ENCODE measurements at places on chromosomes 3 and 15.

DNA sequence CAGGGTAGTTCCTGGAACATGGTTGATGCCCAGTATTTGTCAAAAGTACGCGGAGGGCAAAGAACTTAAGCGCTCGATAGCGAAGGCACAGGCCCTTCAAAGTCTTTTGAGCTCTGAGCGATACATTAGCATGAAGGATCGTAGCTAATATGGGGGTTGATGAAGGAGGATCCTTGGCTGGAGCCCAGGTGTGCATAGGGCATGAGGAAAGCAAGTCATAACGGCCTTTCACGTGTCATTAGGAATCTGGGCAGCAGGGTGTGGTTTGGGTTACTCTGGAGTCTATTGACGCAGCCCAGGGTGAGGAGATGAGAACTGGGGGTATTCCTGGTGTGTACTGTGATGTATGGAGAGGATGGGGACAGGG is 31.7 kb downstream of the SPINK8 start:
- peak; percentile 65 for DNase-seq

DNA sequence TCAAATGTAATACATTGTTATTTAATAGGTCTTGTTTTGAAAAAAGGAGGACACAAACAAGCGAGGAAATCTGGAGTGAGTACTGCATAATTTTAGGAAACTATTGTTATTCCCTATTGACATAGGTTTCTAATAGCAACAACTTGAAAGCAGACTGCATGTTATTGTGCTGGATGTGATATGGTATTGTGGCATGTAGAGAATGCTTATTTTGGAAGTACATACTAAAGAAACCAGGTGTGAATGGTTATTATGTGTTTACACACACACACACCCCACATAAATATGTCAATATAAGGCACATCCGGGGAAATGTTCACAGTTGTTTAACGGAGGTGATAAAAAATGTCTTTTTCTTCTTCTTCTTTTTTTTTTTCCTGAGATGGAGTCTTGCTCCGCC is 5.9 kb upstream of the MORF4L1 start:
- no peak for DNase-seq

DNA sequence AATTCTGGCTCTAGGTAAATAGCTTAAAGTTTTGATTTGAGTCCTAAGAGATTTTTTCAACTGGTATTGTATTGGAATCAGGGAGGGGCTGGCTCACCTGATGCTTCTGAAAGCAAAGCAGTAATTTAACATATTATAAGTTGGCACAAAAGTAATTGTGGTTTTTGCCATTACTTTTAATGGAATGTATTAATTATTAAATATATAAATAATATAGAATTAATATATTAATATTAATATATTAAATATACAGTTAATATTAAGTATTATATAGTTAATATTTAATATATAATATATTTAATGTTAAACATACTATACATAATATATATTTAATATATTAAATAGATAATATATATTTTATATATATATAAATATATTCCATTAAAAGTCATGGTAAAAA is 10.4 kb downstream of the RSRC1 start:
- no peak for DNase-seq

GRCh38 chr3:111584744-111585143 is 10.4 kb downstream of the ZBED2 start:
- DNase-seq, result no peak

DNA sequence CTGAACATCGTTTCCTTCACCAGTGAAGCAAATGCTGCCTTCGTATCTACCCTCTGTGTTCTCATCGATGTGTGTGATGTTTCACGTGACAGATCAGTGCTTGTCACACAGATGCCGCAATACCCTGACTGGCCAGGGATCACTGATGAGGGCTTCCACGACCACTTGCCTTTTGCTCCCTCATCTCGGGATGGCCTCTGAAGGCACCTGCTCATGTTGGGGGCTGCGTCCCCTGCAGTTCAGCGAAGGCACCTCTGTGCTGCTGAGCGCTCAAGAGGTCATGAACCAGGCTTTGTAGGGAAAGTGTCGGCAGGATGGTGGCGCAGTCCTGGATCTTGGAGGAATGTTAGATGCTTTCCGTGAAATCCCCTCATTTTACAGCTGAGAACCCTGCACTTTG is 79.2 kb upstream of the KLF13 start:
- no peak for DNase-seq

DNA sequence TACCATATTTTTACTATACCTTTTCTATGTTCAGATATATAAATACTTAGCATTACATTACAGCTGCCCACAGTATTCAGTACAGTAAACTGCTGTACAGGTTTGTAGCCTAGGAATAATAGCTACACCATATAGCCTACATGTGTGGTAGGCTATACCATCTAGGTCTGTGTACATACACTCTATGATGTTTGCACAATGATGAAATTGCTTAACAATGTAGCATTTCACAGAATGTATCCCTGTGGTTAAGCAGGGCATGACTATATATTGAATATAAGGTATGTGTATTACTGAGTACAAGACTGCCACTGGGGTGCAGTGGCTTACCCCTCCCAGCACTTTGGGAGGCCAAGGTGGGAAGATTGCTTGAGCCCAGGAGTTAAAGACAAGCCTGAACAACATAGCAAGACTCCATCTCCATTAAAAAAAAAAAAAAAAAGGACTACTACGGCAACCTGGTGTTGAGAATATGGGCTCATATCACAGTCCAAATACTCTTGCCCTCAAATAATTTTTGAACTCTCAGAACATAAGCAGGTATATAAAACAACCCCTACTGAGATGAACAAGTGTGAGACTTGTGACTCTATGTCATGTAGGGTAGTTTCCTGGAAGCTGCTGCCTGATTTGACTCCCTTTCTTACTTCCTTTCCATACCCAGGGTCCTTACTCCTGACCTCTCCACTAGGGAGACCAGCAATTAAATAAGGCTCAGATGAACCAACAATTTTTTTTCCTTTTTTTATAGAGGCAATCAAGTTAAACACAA is 4.8 kb downstream of the PPP1R14D start:
- DNase-seq, result no peak

DNA sequence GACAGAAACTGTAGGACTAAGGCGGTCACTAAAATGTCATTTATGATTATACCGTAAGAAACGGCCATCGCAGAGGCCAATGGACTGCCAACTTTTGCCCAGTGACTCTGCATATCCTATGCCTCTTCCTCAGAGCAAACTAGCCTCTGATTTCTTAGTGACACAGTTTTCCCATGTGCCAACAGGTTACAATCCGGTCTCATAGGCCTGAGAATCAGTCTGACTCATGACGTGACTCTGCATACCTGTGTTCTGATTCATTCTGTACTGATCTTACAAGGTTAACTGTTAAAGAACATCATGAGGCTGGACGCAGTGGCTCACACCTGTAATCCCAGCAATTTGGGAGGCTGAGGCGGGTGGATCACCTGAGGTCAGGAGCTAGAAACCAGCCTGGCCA is 17.8 kb downstream of the RUBCN start:
- DNase-seq, result peak; percentile 79

GRCh38 chr3:197030379-197031314 is 1.0 kb upstream of the MELTF start:
- no peak for DNase-seq

- peak; percentile 79 for DNase-seq
These were observed 106.3 kb upstream of the ABHD17C start for GRCh38 chr15:80588801-80589200.

DNA sequence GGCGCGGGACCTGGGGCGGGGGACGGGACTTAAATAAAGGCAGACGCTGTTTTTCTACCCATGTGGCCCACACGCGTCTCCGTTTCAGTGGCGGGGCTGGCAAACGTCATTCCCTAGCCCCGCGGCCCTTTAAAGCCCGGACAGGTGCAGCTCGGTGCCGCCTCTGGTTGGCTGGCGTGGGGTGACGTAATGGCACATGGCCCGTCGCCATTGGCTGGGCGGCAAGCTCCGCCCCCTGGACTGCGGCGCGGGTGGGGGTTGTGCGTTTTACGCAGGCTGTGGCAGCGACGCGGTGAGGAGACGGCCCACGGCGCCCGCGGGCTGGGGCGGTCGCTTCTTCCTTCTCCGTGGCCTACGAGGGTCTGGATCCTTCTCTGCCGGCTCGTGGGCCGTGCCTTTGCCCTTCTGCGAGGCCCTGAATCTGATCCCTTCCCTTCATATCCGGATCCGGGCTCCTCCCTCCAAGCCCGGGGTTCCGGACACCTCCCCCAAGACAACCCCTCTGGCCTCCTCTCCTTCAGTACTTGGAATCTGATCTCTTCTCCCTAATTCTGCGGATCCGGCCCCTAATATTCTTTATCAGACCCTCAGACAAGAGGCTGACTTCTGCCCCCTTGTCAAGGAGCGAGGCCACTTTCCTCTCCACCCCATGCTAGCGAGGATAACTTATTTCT is at the start of gene CRELD1:
TSS of gene CRELD1 (plus strand) at position 274 of the 674 bp plus-strand sequence. CDS start 605 bp downstream, outside the sequence.
- DNase-seq, result peak; percentile 96

DNA sequence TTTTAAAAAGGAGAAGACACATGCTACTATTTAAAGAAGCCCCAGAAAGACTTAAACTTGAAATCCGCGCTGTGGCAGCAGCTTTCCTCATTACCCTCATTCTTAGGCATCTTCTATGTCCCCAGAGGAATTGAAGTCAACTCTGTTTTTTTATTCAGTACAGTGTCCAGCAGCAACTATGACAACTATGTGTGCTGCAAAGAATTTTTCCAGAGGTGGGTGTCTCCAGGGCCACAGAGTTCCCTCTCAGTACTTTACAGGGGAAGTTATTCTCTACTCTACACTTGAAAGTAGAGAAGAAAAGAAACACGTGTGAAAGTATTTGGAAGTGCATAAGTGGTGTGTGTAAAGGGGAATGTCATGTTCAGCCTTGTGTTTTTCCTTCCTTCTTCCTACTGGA is 32.0 kb downstream of the GATM start:
- DNase-seq, result no peak

- no peak for DNase-seq
These were observed 17.9 kb downstream of the DZIP1L start for GRCh38 chr3:138097192-138098172.

GRCh38 chr3:177615015-177615414 is 417.7 kb upstream of the TBL1XR1 start:
- DNase-seq, result peak; percentile 32

DNA sequence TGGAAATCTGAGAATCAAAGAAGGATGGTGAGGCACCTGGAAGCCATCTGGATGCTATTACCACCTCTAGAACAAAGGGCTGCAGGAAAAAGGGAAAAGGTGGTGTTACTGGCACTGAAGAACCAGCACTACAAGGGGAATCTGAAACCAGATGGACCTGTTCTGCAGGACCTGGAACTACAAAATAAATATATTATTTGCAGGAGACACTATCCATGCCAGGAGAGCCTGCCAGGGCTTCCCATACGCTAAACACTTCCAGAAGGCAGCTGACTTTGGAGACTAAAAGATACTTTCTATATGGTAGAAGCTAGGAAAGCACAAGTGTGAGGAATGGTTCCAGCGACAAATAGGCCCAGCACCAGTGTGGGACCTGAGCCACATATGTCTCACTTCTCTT is 83.4 kb upstream of the POU1F1 start:
- DNase-seq, result no peak

- DNase-seq, result no peak
These were observed 42.8 kb downstream of the NR2C2 start for GRCh38 chr3:14989943-14990779.

GRCh38 chr3:157746391-157746790 is 243.2 kb upstream of the VEPH1 start:
- no peak for DNase-seq

DNA sequence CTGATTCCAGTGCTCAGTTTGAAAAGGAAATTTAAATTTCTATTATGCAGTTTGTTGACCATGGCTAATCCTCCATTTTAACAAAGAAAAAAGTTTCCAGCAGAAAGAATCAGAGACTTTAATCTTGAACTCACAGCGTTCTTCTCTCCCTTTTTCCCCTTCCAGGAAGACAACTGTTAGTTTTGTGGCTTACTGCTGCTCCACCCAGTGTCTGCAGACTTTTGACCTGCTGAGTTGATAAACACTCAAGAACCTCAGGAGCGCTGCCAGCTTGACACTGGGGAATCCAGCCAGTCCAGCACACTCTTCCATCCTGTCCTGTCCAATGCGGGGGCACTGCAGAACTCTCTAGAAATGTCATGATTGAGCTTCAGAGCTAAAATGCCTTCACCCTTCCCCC is 134.6 kb downstream of the LRRC28 start:
- peak; percentile 31 for DNase-seq

- DNase-seq, result no peak
These were observed 26.0 kb downstream of the TARS3 start for GRCh38 chr15:101698314-101698713.

DNA sequence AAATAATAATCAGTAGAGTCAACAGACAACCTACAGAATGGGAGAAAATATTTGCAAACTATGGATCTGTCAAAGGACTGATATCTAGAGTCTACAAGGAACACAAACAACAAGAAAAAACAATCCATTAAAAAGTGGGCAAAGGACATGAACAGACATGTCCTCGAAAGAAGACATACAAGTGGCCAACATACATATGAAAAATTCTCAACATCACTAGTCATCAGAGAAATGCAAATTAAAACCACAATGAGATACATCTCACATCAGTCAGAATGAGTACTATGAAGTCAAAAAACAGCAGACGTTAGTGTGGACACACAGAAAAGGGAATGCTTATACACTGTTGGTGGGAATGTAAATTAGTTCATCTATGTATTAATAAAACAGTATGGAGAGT is 33.7 kb downstream of the SLC2A2 start:
- no peak for DNase-seq

DNA sequence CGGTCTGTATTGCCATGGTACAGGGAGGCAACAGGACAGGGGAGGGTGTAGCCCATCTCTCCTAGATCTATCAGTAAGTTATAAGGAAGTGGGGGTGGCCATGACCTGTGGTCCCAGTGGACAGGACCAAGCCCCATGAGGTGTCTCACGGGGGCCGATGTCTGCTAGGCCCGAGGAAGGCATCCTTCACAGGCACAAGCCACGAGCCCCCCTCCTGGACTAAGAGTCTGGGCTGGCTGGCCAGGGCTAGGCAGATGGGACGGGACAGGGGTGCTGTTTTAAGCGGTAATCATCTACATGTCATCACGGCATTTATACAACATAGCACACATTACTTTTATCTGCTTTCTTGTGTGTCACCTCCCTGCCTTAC is 2.6 kb upstream of the TBC1D2B start:
- DNase-seq, result no peak

GRCh38 chr3:14562121-14562890 is 22.2 kb upstream of the GRIP2 start:
- DNase-seq, result no peak

- no peak for DNase-seq
These were observed 67.9 kb upstream of the CCDC54 start for GRCh38 chr3:107309312-107309711.

- no peak for DNase-seq
These were observed 5.7 kb downstream of the TTBK2 start for GRCh38 chr15:42914728-42915497.

DNA sequence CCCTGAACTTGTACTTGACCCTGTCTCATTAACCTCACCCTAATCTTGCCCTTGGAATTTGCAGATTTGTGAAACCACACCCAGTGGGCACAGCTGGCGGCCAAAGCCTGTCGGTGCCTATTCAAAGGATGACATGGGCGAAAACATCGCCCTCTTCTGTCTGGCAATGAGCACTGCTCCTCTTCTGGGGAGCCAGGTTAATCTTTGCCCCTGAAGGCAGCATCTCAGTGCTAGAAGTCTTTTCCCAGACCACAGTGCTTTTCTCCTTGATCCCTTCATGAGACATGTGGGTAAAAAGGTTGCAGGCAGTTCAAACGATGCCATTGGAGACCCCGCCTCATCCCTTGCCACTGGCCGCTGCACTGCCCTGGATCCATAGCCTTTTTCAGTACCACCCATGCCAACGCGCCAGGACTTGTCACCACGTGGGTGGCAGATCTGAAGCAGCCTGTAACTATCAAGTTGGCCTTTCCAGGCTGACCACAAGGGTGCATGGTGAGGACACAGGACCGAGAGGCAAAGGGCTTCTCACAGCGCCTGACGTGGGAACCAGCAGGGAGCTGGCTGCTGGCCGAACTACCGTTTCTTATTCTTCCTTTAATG is 6.5 kb upstream of the DNASE1L3 start:
- DNase-seq, result peak; percentile 82
